ENCODE measurements at places on chromosomes 5 and 9.

- DNase-seq = no peak
Measured at GRCh38 chr5:2576823-2577222, 174.7 kb downstream of the IRX2 start.

DNA sequence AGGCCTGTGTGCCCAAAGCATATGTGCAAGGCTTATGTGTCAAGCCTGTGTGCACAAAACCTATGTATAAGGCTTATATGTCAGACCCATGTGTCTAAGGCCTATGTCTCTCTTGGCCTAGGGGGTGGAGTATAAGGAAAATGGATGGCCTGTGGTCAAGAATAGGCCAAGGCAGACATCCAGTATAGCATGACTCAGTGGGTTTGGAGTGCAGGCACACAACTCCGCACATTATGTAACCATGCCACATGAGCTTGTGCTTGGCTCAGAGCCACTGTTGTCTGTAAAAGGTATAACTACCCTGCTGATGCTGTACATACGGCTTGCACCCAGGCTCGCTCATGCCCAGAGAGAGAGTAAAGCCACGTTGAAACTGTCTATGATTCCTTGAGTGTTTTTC is 626.4 kb upstream of the NUDT12 start:
- no peak for DNase-seq

- DNase-seq = no peak
Measured at GRCh38 chr5:102130890-102131289, 165.2 kb downstream of the SLCO4C1 start.

DNA sequence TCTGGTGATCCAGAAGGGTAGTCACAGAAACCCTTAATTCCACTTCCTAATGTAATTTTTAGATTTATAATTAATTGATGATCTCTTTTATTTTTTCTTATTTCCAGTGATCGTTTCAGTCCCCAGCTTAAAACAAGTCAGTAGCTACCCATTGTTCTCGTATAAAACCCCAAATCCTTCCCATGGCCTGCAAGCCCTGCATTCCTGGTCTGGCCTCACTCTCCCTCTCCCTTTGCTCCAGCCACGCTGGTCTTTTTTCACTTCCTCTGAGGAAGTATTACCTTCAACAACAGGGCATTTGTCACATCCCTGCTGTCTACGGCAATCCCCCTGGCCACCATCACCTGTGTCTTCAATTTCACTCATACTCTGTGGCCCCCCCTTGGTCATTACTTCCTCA is 44.8 kb downstream of the ACOT12 start:
- DNase-seq = no peak

GRCh38 chr9:133162861-133163503 is 732 bp downstream of the GBGT1 start:
- no peak for DNase-seq

GRCh38 chr5:161034451-161034850 is 182.4 kb upstream of the ATP10B start:
- no peak for DNase-seq
